Left lung (tissue), 14 donors: ENCODE measurements at places on chromosomes 13 and 19. TPM values are rescaled to one million over a fixed set of nuclear protein-coding genes. Genes with fewer than 3 reads are reported as not detected.

The ZNF543 gene
- 6.6 TPM for total RNA-seq

DNA sequence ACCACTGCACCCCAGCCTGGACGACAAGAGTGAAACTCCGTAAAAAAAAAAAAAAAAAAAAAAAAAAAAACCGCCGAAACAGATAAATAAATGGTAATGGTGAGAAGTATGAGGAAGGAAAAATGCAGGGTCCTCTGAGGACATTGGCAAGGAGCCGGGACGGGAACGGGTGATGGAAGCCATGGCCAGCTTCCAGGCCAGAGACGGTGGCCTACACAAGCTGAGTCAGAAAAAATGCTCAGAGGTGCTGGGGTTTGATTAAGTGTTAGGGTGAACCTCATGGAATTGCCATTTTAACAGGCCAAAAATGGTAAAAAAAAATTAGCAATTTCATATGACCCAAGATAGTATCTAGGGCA lies 866 bp upstream of the ZSWIM4 start:
- no peaks in the 10 kb centered on the region for H3K36me3 ChIP-seq
- peaks cover 51% of the 10 kb centered on the region for H3K4me1 ChIP-seq
- no peaks in the 10 kb centered on the region for H3K27me3 ChIP-seq
- H3K27ac ChIP-seq: peak overlapping the region; percentile 85

The SLC7A9 gene
- 0.35 TPM for total RNA-seq

DNA sequence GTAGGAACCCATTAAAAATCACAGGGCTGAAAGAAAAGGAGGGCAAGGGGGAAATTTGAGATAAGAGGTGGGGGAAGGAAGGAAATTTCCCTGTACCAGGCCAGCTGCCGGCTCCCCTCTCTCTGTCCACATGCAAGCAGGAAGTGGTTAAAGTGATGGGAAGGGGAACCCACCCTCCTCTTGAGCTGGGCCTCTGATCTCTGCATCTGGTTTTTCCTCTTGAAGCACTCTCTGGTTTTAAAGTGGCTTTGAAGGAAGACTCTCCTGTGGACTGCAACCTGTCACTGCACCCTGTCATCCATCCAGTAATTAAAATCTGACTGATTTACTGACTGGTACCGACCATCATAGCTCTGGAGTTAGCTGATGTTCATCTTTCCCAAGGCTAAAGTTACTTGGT lies 239.6 kb downstream of the TSHZ3 start:
- no peak for DNase-seq
- no peaks in the 10 kb centered on the region for H3K4me1 ChIP-seq
- H3K27me3 ChIP-seq: no peaks in the 10 kb centered on the region
- no peak overlapping the region for H3K27ac ChIP-seq
- no peak overlapping the region for H3K4me3 ChIP-seq

DNA sequence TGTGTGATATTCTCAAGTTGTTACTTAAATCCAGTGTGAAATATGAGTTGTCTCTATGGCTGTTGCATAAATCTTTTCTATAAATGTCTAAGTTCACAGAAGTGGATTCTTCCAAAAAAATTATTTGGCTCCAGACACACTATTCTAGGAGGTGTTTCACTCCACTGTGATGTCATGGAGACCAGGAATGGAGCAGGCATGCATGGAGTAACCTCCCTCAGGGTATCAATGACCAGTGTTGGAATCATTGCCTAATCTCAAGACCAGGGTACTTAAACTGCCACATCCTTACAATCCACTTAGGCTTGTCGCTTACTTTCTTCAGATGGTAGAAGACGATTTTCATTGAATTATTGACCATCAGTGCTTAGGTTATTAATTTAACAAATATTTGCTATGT lies 55.4 kb downstream of the LRRC63 start:
- H3K4me1 ChIP-seq: no peaks in the 10 kb centered on the region
- H3K36me3 ChIP-seq: no peaks in the 10 kb centered on the region
- no peak overlapping the region for H3K27ac ChIP-seq
- H3K27me3 ChIP-seq: no peaks in the 10 kb centered on the region
- DNase-seq: no peak
- H3K4me3 ChIP-seq: no peak overlapping the region

The F2RL3 gene
- 14.8 TPM for total RNA-seq

The POLR2I gene
- 43.7 TPM for total RNA-seq

DNA sequence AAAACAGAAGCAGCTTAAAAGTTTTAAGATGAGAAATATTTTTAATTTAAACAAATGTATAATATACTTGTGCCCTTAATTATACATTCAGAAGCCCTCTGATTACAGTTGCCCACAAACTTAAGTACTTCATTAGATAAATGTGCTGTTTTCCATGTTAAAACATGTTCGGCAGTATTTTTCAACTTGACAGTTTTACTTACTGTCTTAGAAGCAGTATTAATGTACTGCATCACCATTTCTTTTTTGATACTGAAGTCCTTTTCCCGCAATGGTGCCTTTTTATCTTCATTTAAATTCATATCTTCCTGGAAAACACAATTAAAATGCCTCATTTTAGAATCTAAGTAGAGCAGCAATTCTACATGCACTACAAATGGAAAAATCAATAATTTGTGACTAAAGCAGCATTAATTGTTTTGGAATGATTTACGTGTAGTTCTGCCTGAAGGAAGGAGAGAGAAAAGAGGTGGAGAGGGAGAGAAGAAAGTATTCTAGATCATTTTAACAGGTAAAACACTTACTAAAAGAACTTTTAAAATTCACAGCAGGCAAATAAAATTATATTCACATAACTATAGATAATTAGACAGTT lies 70.2 kb downstream of the DIAPH3 start:
- no peaks in the 10 kb centered on the region for H3K36me3 ChIP-seq
- H3K4me3 ChIP-seq: no peak overlapping the region
- DNase-seq: no peak
- H3K27me3 ChIP-seq: no peaks in the 10 kb centered on the region
- no peaks in the 10 kb centered on the region for H3K4me1 ChIP-seq

DNA sequence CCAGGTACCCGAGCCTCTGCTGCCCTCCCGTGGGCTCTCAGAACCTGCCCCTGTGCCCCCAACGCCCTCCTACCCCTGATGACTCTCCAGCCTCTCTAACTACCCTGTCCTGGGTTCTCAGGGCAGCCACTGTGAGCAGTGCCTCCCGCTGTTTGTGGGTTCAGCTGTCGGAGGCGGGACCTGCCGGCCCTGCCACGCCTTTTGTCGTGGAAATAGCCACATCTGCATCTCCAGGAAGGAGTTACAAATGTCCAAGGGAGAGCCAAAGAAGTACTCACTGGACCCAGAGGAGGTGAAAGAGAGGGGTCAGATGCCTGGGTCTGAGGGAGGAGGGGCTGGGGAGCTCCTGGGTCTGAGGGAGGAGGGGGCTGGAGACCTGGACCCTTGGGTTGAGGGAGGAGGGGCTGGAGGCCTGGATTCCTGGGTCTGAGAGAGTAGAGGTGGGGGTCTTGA lies 20.0 kb downstream of the CNFN start:
- H3K27me3 ChIP-seq: no peaks in the 10 kb centered on the region
- peaks cover 9% of the 10 kb centered on the region for H3K36me3 ChIP-seq
- H3K27ac ChIP-seq: no peak overlapping the region

The LILRA5 gene
- 52.8 TPM for total RNA-seq

DNA sequence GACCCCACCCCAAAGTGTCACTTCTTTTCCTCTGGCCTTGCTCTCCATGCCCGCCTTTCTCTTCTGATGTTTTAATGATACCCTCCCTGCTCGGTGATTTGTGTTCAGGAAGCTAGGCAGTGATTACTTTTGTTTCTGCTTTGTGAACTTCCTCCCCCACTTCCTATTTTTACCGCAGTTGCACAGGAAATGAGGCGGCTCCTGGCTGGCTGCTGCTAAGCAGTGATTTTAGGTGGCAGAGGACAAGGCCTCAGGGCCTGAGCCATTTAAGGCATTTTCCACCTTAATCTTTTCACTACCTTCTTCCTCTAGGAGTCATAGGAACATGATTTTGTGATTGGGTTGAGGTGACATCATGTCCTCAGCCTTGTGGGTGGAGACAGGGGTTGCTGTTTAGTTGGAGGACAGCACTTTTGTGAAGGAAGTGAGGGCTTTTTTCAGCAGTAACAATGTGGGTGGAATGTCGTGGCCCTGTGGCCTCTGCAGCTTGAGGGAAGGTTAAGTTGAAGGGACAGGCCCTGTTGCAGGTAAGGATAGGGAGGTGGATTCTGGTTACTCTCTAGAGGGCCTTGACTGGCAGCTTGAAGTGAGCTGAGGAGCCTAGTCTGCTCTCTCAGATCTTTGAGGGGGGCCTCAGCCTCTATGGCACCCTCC lies 15.7 kb downstream of the GARRE1 start:
- H3K4me3 ChIP-seq: no peak overlapping the region
- H3K27ac ChIP-seq: peak overlapping the region; percentile 86
- H3K4me1 ChIP-seq: peaks cover 53% of the 10 kb centered on the region
- DNase-seq: no peak

The NLRP12 gene
- 12.2 TPM for total RNA-seq

GRCh38 chr13:90640976-90641375 lies 706.5 kb upstream of the MIR17HG start:
- H3K4me3 ChIP-seq: no peak overlapping the region
- no peak overlapping the region for H3K27ac ChIP-seq
- no peaks in the 10 kb centered on the region for H3K36me3 ChIP-seq
- DNase-seq: no peak
- H3K27me3 ChIP-seq: no peaks in the 10 kb centered on the region

- no peaks in the 10 kb centered on the region for H3K36me3 ChIP-seq
- peak overlapping the region; percentile 88 for H3K27ac ChIP-seq
- no peaks in the 10 kb centered on the region for H3K27me3 ChIP-seq
- no peak for DNase-seq
- peaks cover 37% of the 10 kb centered on the region for H3K4me1 ChIP-seq
Measured at GRCh38 chr19:14116918-14117578, 514 bp downstream of the PRKACA start.

DNA sequence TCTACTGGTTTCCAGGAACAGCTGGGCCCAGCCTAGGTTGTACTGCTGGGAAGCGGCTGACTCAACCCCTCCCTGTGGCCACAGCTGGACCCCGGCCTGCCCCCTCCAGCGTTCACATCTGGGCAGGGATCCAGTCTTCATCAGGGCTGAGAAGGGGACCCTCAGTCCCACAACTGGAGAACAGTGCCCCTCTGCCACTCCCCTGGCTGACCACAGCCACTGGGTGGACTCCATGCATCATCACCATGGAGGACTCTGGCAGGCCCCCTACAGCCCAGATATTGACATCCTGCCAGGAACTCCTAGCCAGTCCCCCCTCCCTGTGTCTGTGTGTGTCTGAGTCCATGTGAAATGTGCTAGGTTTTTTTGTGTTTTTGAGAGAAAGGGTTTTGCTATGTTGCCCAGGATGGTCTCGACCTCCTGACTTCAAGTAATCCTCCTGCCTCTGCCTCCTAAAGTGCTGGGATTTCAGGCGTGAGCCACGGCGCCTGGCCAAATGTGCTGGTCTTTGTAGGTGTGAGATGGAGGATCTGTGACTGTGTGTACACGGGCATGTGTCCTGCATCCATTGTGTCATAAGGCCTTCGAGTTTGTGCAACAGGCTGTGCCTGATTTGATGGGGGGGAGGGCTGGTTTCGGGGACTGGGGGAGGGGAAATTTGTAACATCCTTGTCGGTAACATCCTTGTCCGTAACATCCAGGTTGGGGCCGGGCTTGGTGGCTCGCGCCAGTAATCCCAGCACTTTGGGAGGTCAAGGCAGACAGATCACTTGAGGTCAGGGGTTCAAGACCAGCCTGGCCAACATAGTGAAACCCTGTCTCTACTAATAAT lies 4.0 kb upstream of the HOOK2 start:
- no peak for DNase-seq
- no peak overlapping the region for H3K4me3 ChIP-seq
- H3K36me3 ChIP-seq: no peaks in the 10 kb centered on the region
- peaks cover 82% of the 10 kb centered on the region for H3K4me1 ChIP-seq
- H3K27me3 ChIP-seq: no peaks in the 10 kb centered on the region

DNA sequence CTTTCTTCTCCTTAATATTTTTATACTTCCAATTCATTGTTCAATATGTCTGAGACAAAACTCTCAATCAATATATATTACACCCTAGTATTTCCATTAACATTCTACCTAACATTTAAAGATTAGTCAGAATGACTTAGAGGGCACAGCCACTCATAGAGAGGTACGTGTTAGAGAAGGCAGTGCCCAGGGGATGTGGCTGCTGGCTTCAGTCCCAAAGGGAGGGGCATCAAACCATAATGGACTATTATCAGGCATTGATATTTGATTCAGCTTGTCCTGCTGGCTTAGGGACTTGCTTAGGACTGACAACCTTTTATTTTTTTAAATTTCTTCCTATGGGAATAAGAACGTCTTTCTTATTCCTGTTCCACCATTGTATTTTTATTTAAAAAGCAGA lies 1392.0 kb upstream of the ATXN8OS start:
- H3K27ac ChIP-seq: no peak overlapping the region
- H3K27me3 ChIP-seq: no peaks in the 10 kb centered on the region
- H3K36me3 ChIP-seq: no peaks in the 10 kb centered on the region
- DNase-seq: no peak

The GIPC3 gene
- 3.1 TPM for total RNA-seq

DNA sequence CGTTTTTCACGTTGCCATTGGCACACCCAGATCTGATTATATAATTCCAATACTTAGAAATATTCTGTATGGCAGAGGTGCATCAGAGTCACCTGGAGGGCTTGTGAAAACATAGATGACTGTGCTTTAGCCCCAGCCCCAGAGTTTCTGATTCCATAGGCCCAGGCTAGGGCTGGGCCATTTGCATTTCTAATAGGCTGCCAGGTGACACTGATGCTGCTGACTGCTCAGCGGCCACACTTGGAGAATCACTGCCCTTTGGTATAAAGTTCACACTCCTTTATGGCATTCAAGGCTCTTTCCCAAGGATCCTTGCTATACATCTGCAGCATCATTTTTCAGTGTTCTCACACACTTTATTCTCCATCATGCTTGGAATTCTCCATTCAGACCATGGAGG lies 137.1 kb downstream of the AKAP11 start:
- no peaks in the 10 kb centered on the region for H3K27me3 ChIP-seq
- H3K4me1 ChIP-seq: no peaks in the 10 kb centered on the region
- H3K36me3 ChIP-seq: no peaks in the 10 kb centered on the region

GRCh38 chr13:75514080-75514995 lies 23.3 kb downstream of the COMMD6 start:
- H3K4me1 ChIP-seq: no peaks in the 10 kb centered on the region
- H3K27ac ChIP-seq: no peak overlapping the region
- H3K27me3 ChIP-seq: no peaks in the 10 kb centered on the region
- H3K36me3 ChIP-seq: no peaks in the 10 kb centered on the region

The SLC25A41 gene
- total RNA-seq: 0.31 TPM

The RPL28 gene
- 1,601 TPM for total RNA-seq

DNA sequence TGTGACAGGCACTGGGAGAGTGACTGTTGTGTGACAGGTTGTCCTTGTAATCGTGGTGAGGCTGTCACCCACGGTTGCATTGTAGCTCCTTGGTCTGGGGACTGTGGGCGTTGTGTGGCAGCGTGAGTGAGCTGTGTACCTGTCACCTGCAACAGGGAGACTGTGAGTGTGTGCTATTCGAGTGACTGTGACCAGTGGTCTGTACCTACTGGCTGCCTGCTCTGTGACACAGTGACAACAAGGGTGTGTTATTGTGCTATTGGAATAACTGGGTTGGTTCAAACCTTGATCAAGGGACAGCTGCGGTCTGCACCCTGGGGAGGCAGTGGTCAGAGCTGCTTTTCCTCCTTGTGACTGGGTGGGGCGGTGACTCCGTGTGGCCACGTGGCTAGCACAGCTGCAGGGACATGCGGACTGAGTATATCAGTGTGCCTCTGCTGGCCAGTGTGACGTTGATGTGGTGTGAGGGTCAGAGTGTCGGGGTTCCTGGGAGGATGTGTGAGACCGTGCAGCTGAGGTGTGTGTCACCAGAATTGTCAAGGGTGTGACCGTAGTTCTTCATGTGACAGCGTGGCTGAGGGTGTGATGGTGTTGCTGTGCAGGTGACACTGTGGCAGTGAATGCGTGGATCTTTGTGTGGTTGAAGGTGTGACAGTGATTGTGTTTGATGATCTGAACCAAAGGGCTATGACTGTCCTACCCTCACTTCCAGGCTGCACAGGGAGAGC lies 10.1 kb upstream of the NFIX start:
- DNase-seq: no peak
- no peak overlapping the region for H3K4me3 ChIP-seq
- H3K36me3 ChIP-seq: no peaks in the 10 kb centered on the region
- H3K27me3 ChIP-seq: peaks cover 12% of the 10 kb centered on the region
- H3K4me1 ChIP-seq: no peaks in the 10 kb centered on the region
- H3K27ac ChIP-seq: no peak overlapping the region
